ENCODE measurements at places on chromosomes 13 and 19.

GRCh38 chr19:48368936-48369335 lies 4.8 kb downstream of the SYNGR4 start:
- no peak for DNase-seq

DNA sequence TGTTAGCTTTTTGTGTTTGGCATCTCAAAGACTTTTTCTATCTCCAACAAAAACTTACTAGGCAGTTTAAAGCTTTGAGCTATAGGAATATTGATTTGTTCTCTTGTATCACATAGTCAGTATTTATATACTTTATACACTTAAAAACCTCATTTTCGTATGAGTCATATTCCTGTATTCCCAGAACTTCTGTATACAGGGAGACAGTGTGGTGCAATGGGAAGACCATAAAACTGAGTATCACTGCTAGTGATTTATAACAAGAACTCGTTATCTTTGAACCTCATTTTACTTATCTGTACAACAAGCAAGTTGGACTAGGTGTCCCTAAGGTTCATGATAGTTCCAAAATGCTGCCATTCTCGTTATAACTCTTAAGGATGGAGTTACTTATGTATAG lies 6.3 kb downstream of the GPR180 start:
- no peak for DNase-seq

DNA sequence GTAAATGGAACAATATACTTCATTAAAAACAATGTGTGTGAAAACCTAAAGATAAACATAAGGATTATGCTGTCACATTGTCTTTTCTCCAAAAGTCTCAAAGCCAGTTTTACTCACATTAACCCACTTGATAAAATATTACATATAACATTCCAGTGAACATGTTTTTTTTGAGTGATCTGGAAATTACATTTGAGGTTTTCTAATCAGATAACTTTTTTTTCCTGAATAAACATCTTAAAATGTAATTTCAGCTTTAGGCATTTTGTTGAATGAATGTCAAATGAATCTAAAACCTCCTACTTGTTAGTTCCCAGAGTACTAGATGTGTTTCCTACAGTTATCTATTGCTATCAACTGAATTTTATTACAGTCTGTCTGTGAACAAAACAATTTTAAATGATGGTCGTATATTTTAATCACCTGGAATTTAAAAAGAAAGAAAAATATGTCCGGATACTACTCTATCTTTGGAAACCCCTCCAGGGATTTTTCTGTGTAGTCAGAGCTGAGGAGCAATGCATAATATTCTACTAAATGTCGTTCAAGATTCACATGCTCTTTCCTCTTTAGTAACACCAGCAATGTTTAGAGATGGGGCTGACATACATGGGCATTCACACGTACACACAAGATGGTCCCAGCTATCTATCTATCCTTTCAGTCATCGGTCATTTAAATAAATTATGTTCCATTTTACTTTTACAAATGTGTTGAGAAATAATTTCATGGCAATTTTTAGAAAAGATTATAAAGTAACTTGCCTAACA lies 283.9 kb downstream of the KLF12 start:
- no peak for DNase-seq

DNA sequence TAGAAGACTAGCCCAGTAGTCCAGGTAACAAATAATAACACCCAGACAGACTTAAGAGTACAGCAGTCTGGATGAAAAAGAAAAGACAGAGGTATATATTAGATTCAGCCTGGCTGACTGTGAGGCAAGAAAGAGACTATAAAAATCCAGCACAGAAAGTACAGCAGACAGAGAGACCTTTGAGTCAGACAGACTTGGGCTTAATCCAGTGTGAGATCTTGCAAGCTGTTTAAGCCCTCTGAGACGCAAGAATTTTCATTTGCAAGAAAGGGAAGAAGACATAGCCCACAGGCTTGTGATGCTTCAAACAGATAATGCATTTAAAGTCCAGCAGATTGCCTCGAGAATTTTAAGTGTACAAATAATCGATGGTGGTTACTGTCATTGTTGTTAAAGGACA lies 471.4 kb downstream of the LIG4 start:
- no peak for DNase-seq

DNA sequence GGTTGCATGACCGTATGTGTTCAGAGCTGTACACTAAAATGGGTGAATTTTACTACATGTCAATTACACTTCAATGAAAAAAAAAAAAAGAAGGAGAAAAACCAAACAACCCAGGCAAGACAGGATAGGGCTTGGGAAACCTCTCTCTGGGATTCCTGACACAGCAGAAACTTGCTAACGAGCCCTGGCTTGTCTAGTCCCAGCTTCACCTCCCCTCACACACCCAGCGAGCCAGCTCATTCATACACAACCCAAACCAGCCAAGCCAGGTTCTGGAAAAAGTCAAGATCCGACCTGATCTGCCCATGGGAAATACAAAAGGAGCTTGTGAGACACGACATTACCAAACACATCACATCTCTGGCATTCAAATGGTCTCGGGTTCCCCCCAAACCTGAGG lies 3.7 kb upstream of the TECR start:
- no peak for DNase-seq

GRCh38 chr13:59946944-59947343 lies 216.8 kb downstream of the DIAPH3 start:
- DNase-seq, result no peak

DNA sequence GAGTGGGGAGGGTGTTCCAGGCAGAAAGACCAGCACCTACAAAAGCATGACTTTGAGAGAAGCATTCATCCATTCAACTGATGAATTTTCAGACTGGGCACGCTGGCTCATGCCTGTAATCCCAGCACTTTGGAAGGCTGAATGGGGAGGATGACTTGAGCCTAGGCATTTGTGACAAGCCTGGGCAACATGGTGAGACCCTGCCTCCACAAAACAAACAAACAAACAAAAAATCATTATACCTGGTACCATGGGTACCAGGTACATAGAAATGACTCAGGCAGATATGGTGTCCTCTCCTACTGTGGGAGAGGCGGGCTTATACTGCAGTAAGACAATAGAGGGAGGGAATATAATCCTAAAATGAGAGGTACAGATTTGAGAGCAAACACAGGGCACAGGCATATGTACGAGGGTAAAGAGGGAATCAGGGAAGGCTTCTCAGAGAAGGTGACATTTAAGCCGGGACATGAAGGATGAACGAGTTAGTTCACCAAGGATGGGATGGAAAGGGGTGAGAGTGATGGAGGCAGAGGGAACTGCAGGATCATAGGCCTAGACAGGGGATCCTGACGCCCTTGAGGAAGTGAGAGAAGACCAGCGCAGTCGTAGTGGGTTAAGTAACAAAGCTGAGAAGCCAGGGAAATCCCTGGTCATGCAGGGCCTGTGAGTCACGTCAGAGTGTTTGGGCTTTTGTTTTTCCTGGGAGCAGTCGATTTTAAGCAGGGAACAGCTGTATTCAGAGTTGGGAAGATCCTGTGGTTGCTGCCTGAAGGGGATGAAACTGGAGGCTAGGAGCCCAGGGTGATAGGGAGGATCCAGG lies 2.9 kb downstream of the CYP2S1 start:
- DNase-seq, result no peak

- DNase-seq, result no peak
These were observed 15.1 kb downstream of the ILF3 start for GRCh38 chr19:10669246-10669645.

Data from left renal pelvis (tissue), 4 donors.